Colonic mucosa (tissue), 4 donors: ENCODE measurements at places on chromosomes 7 and 10. TPM values are rescaled to one million over a fixed set of nuclear protein-coding genes. Genes with fewer than 3 reads are reported as not detected.
A peak's percentile ranks its signal among the peaks of the same experiment; 100 is the strongest.

The SYT15B gene
- 0.45 TPM for total RNA-seq

The HOXA6 gene
- total RNA-seq, result 10.9 TPM

The ACTL6B gene
- total RNA-seq, result not detected

The APBB1IP gene
- total RNA-seq, result 2.8 TPM

The ABCC2 gene
- total RNA-seq, result 0.45 TPM

The SLC16A12 gene
- 0.24 TPM for total RNA-seq

The RPEL1 gene
- not detected for total RNA-seq

The AUTS2 gene
- total RNA-seq, result 39.8 TPM

The CYP2C9 gene
- 3.1 TPM for total RNA-seq

The HELLS gene
- total RNA-seq, result 17.9 TPM

The KLF14 gene
- not detected for total RNA-seq

The PNLIPRP2 gene
- total RNA-seq, result 5.0 TPM

- DNase-seq, result peak; percentile 67
Measured at GRCh38 chr10:79101560-79102497, 33.1 kb downstream of the ZMIZ1 start.

DNA sequence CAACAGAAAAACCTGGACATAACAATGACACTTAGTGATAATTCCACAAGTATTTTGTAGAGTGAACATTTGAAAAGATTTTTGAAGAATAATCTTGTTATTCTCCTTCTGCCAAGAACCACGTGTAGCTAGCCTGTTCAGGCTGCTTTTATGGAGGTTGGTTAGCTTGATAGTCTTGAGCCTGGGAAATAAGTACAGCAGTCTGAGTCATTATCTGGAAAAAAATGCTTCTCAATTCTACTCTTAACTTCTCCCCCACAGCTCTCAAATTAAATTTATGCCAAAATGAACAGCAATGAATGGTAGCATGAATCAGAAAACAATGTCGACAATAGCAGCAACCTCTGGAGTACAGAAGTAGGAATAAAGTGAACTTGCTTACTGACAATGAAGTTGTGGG lies 63.2 kb downstream of the GPR37 start:
- DNase-seq, result no peak

DNA sequence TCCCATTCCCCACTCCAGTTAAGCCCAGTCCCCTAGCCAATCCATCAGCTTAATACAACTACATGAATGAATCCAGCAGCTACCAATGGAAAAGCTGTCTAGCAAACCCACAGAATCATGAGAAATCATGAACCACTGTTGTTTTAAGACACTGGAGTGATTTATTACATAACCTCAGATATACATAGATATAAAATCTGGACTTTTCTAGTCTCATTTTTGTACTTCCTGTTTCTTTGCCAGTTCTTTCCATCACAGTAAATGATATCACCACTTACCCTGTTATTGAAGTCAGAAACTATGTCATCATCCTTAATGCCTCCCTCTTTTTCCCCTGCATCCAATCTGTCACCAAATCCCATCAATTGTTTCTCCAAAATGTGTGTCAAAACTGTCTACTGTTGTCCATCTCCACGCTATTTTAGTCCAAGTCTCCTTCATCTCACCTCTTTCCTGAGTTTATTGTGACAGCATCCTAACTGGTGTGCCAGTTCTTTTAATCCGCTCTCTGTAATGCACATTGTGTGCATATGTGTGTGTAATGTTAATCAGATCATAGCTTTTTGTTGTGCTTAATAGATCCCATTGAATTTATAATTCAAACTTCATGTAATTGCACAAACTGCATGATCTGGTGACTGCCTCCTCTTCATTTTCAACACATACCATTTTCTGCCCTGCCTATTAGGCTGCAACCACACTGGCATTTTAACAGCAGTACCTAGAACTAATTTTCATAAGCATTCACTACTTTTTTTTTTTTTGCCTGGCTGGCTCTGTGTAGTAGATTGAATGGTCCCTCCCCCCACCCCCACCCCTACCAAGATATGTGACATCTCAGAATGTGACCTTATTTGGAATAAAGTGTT lies 56.0 kb downstream of the MKLN1 start:
- no peak for DNase-seq

- no peak for DNase-seq
Measured at GRCh38 chr10:103643381-103643780, 149.9 kb downstream of the NEURL1 start.

DNA sequence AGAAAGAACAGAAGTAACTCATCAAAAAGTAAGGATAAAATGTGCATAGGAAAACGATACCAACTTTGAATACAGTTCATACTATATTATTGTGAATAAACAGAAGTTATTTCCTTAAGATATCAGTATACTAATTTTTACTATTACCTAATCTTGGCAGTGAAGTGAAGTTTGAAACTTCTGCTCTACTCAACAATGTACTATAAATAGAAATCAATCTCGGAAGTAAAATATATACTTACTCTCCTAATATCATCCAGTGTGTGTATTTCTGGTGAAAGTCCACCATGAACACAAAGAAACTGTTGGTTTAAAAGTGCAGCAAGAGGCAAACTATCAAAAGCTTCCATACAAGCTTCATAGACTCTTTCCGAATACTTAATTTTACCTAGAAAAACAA lies 24.6 kb downstream of the PPP3CB start:
- no peak for DNase-seq

DNA sequence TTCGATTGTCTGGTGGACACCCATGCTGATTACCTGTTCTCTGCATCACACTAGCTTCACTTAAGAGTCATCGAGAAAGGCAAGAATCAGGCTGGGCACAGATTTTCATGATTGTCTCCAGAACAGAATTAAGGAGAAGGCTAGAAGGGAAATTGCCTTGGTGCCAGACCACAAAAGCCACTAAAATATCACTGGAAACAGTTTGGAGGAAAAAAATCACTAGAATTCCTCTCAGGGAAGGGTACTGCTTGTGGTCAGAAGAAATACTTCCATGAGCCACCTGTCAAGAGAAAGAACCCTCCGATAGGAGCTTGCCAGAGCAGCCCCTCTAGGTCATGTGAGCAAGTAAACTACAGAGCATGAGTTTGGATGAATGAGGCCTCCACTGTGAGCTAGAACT lies 269.3 kb upstream of the TEX47 start:
- DNase-seq, result no peak

DNA sequence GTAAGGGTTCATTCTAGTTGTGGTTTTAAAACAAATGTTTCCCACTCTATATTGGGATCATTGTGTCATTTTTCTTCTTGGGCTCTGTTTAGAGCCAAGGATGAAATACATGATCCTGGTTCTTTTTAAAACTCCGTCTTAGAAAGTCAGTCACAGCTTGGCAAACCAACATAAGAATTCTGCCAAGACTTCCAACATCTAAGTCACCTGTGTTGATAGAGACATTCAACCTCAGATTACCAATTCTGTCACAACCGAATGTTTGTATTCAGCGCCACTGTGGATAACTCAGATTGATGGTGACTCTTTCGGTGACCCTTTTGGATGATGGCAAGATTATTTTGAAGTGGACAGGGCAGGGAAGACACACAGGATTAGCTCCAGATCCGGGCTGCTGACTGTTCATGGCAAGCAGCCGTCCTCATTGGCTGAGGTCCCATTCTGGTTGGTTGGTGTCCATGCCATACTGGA lies 255.4 kb downstream of the ARHGAP21 start:
- no peak for DNase-seq

DNA sequence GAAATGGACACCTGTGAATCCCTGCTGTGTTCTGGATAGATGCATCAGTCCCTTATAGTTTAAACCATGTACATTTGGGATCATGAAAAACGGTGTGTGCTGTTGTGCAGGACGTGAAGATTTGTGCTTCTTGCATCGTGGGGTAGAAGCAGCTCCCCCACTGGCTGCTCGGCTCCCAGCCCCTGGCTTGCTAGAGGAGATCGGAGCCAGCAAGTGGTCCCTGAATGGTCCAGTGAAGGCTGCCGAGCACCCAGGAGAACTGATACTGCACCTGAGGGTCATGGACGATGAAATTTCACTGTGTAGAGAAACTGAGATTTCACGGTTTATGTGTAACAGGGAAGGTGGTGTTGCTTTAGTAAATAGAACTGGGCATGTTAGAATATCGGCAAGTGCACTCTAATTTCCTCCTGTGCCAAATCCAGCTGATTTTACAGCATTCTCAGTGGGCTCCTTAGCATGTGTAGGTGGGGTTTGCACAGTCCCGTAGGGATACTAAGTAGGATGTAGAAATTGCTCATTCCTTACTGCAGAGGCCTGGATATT lies 655.1 kb upstream of the FOXK1 start:
- DNase-seq, result no peak

DNA sequence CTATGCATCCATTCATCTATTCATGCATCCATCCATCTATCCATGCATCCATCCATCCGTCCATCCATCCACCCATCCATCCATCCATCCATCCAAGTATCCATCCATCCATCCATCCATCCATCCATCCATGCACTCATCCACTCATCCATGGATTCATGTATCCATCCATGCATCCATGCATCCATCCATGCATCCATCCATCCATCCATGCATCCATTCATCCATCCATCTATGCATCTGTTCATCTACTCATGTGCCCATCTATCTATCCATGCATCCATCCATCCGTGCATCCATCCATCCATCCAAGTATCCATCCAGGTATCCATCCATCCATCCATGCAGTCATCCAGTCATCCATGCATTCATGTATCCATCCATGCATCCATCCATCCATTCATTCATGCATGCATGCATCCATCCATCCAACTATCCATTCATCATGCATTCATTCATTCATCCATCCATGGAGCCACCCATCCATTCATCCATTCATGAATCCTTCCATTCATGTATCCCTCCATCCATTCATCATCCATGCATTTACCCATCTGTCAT lies 132.0 kb downstream of the DYNC2I1 start:
- DNase-seq, result no peak

DNA sequence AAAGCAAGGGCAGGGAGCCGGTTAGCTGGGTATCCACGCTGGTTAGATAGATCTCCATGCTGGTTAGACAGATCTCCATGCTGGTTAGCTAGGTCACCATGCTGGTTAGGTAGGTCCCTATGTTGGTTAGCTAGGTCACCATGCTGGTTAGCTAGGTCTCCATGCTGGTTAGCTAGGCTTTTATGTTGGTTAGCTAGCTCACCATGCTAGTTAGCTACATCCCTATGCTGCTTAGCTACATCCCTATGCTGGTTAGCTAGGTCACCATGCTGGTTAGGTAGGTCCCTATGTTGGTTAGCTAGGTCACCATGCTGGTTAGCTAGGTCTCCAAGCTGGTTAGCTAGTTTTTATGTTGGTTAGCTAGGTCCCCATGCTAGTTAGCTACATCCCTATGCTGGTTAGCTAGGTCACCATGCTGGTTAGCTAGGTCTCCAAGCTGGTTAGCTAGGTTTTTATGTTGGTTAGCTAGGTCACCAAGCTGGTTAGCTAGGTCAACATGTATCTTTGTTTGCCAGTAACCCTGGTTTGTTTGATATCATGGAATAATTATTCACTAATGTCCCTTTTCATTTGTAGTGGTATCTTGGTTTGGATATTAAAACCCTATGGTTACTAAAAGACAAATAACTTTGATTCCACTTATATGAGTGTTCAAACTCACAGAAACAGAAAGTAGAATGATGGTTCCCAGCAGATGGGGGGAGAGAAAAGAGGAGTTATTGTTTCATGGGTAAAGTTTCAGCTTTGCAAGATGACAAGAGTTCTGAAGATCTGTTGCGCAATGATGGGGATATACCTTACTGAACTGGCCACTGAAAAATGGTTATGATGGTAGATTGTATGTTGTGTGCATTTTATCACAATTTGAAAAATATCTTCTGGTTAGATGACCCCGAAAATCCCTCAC lies 136.2 kb downstream of the PRPF18 start:
- DNase-seq, result no peak

- DNase-seq, result no peak
Measured at GRCh38 chr10:82796510-82796909, 921.5 kb downstream of the NRG3 start.

DNA sequence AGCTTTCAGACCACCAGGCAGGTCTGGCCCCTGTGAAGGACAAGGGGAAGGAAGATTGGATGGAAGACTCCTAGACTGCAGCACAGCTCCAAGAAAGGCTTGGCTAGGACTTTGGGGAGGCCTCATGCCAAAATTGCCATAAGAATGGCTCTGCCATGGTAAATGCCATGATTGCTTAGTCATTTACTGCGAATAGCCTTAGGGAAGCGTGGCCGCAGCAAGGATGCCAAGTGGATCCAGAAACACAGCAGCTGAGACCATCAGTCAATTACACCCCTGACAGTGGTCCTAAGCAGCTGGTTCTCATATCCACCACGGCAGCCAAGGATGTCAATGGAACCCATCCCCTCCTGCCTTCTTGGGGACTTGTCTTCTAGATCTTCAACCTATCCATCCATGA lies 88.2 kb upstream of the AUTS2 start:
- DNase-seq, result no peak

DNA sequence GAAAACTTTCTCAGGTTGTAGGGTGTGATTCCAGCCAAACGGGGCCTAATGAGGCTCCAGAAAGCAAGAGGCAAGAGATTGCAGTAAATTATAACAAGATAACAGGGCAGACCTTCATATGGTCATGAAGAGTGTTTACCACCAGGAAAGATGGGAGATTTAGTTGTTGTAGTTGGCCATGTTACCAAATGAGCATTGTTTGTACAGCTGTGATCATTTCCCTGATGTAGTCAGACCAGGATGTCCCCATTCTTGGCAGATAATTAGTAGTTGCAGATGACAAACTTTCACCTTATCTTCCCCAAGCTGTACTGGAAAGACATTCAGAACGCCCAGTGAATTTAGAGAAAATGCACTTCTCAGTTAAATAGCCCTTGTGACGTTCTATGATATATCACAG lies 630.8 kb downstream of the ANKRD7 start:
- no peak for DNase-seq

GRCh38 chr10:72561745-72562166 lies 64.1 kb downstream of the MICU1 start:
- DNase-seq, result no peak

DNA sequence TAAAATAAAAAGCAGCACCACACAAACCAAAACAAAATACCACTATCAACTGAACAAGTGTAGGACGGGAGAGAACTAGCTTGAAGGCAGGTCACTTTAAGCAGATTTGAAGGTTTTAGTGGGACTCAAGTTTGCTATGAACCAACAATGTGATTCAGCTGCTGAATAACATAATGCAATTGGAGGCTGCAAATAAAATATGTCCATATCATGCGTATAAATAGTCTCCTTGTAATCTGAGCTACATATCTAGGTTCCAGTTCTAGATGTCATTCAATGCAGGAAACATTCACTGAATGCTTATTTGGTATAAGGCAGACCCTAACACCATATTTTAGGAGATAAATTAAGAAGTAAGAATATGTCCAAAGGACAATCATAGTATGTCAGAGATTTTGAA lies 81.4 kb upstream of the KCNIP2 start:
- no peak for DNase-seq

- no peak for DNase-seq
Measured at GRCh38 chr10:120328647-120329046, 128.4 kb upstream of the PLPP4 start.

- DNase-seq, result no peak
Measured at GRCh38 chr7:13414661-13415107, 574.8 kb downstream of the ETV1 start.

- DNase-seq, result no peak
Measured at GRCh38 chr7:152363798-152364197, 72.0 kb downstream of the KMT2C start.
